Stimulated activated CD4-positive, alpha-beta T cell treated with anti-CD3 and anti-CD28 coated beads, Interleukin-15, amount 100 ng/mL, for 1 hour (primary cell): ENCODE measurements at places on chromosomes 4 and X.

DNA sequence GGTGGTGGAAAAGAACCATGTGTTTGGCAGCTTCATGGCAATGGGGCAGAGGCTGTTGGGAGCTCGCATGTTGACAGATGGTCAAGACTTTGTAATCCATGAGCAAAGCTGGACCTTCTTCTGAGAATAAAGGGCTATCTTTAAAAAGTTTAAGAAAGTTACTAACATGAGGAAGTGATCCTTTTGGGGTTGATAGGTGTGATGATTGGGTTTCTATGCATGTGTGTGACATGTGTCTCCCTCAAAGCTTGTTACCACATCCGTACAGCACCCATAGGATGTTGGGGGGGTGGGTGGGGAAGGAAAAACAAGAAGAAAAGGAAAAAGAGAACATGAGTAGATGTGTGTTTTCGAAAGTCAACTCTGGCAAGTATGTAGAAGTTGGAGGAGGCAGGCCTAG lies 123.0 kb upstream of the TLR3 start:
- no peak for DNase-seq

- no peak for DNase-seq
These were observed 1.1 kb upstream of the STX18 start for GRCh38 chr4:4542774-4543485.

GRCh38 chrX:65925005-65925404 lies 114.9 kb downstream of the VSIG4 start:
- DNase-seq: no peak

DNA sequence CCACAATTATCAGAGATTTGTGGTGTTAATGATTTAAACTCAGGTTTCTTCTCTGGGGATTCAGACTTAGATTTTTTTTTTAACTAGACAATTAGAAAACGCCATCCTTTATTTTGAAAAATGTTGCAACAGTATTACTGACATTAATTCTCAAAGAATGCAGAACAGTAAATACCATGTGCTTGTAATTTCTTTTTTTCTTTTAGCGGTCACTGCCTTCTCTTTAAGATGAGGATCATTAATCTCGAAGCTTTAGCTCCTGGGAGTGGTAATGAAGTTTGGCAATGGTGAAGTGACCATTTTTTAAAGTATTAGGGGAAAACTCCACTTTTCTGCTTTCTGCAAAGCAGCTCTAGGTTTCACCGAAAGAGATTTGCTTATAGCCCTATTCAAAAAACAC lies 164.0 kb upstream of the MBNL3 start:
- no peak for DNase-seq

DNA sequence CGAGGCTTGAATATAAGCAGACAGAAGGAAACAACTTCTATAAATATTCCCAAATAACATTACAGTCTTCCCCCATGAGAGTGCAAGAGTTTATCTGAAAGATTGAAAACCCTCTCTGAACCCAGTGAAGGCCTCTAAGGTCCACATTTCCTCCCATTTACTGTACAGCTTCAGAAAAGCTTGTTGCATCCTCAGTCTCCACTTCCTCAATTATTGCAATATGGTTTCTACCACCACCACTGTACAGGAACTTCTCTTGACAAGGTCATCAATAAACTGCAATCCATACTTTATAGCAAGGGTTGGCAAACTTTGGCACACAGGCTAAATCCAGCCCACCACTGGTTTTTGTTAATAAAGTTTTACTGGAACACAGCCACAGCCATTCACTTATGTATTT lies 239.0 kb downstream of the THOC2 start:
- no peak for DNase-seq

DNA sequence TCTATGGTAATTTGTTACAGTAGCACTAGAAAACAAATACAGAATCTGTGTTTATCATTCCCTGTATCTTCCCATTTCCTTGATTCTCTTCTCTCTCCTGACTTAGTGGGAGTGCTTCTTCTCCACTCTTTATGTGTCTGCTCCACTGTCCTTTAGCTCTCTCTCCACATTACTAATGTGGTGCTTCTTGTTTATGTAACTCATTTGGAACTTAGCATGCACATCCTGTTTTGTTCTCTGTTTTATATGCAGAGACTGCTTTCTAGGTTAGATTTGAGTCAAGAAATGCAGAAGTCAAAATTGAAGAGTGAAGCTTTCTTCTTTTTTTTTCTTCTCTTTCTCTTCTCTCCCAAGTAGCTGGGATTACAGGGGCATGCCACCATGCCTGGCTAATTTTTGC lies 25.9 kb downstream of the ADH1A start:
- DNase-seq: no peak

GRCh38 chr4:126097155-126097799 lies 782.5 kb downstream of the FAT4 start:
- no peak for DNase-seq

DNA sequence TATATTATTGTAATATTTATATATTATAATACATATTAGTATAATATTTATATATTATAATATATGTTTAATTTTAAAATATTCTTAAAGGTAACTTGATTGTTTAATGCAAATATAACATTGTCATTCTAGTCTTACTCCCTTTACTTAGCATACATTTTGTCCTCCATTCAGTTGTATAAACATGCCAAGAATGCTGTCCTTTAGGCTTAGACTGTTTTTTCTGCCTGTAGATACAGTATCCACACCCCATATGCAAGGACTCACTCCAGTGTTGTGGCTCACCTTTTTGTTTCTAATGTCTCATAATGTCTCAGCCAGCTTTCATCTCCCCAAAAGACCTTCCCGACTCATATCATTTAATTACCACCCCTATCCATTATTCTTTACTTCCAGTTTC lies 2110.0 kb downstream of the PCDH7 start:
- DNase-seq: no peak

- no peak for DNase-seq
These were observed 2.4 kb upstream of the NBDY start for GRCh38 chrX:56726605-56727004.

DNA sequence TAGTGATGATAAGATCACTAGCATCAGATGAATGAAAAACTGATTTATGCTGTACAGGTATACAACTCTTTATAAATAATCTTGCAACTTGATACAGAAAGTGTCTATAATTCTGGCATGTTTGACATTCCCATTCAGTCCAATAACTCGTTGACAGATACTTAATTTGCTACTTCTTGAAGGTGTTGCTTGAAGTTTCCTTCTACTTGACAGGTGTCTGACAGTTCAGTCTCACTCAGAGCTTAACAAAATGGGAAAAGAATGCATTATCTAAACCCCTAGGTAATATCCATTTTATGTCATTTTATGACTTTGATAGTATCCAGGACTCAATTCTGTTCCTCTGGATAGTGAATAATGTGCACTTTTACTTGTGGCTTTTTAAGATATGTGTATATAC lies 508.9 kb downstream of the GRID2 start:
- no peak for DNase-seq

- DNase-seq: no peak
These were observed 105.5 kb downstream of the PACRGL start for GRCh38 chr4:20805716-20806115.

DNA sequence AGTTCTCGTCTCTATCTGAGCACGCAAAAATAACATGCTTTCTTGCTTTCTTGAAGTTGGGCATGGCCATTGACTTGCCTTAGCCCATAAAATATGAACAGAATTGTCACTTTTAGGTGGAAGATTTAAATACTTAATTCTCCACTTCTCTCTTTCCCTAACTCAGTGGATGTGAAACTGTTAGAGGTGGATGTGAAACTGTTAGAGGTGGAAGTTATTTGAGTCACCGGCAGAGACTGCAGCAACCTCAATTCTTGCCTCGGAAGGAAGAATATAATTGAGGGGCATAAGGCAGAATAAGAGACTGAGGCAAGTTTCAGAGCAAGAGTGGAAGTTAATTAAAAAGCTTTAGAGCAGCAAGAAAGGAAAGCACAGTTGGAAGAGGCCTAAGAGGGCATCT lies 2.8 kb upstream of the PARM1 start:
- no peak for DNase-seq

DNA sequence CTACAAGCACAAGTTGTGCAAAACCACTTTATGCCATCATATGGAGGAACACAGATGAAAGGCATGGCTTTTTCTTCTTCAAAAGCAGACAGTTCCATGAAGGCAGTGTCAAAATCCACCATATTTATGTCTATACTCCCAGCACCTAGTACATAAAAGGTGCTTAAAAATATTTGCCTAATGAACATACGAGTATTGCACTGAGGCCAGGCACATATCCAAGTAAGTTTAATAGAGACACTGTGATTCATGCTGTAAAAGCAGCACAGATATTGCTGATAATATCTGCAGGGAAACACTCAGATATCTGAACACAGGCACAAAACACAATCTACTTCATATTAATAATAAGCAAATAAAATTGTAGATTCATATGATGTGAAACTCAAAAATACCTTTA lies 48.1 kb upstream of the CXCL8 start:
- DNase-seq: no peak

GRCh38 chr4:40864531-40864930 lies 114.8 kb downstream of the NSUN7 start:
- no peak for DNase-seq

- DNase-seq: no peak
These were observed 47.7 kb downstream of the ARHGEF38 start for GRCh38 chr4:105599932-105600655.

GRCh38 chrX:63434665-63435064 lies 83.5 kb upstream of the SPIN4 start:
- DNase-seq: no peak

DNA sequence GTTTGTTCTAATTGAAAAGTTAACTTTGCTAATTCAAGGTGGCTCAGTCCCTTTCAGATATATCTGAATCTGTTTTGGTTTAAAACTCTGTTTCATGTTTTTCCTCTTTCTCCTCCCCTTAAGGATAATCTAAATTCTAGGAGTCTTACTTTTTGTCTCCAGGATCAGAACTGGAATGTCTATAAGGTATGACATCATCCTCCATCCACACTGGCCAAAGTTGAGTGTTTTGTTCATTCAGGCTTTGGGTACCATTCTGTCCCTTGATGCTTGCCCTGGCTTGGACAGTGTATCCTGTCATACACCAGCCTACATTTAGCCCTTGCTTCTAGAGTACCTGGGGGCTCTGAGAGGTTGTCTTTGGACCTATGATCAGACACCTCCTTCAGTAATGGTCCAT lies 56.8 kb upstream of the ANTXR2 start:
- DNase-seq: no peak

GRCh38 chr4:8581094-8581861 lies 1.1 kb downstream of the GPR78 start:
- DNase-seq: no peak

- DNase-seq: no peak
These were observed 14.5 kb downstream of the CLCN4 start for GRCh38 chrX:10171249-10171648.

- no peak for DNase-seq
These were observed 153.6 kb upstream of the INTU start for GRCh38 chr4:127479031-127479622.

DNA sequence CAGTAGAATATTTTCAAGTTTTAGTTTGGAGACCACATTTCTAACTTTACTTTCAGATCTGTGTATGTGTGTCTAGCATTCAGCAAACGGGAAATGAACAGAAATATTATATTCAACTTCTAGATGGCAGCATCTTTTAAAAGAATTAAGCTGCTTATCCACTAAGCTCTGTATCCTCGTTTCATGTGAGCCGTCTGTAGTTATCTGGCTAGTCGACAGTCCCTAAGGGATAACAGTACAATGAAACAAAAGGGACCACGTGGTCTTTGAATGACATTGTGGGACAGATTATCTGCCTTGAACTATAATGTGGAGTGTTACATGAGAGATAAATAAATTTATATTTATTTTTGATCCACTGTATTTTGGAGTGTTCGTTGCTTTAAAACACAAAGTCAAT lies 35.8 kb upstream of the PRSS12 start:
- no peak for DNase-seq

GRCh38 chr4:8540586-8540985 lies 39.6 kb upstream of the GPR78 start:
- no peak for DNase-seq

DNA sequence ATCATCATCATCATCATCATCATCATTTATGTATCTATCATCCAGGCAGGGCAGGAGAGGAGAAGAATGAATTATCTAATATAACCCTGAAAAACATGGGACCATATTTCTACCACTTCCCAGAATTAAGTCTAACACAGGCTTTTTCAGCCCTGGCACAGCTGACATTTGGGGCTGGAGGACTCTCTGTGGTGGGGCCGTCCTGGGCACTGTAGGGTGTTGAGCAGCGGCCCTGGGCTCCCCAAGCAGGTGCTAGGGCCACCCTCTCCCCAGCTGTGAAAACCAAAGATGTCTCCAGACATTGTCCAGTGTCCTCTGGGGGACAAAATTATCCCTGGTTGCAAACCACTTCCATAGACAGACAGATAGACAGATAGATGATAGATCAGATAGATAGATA lies 288.4 kb downstream of the CRLF2 start:
- no peak for DNase-seq
